ENCODE measurements at places on chromosomes 12 and 14. TPM values are rescaled to one million over a fixed set of nuclear protein-coding genes. Genes with fewer than 3 reads are reported as not detected.

DNA sequence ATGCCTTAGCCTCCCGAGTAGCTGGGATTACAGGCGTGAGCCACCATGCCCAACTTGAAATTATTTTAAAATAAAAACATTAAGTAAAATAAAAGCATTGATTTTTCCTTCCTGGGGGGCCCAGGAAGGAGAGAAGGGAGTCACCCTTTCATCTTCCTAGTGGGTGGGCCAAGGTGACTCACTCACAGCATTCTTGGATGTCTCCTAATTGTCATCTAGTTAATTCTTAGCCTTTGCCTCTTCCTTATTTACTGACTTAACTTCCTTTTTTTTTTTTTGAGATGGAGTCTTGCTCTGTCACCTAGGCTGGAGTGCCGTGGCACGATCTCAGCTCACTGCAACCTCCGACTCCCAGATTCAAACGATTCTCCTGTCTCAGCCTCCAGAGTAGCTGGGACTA, 29.2 kb downstream of the TMEM120B start:
- DNase-seq: no peak

- DNase-seq: peak; percentile 57
These were observed 5.0 kb upstream of the DDX47 start for GRCh38 chr12:12807970-12808702.

DNA sequence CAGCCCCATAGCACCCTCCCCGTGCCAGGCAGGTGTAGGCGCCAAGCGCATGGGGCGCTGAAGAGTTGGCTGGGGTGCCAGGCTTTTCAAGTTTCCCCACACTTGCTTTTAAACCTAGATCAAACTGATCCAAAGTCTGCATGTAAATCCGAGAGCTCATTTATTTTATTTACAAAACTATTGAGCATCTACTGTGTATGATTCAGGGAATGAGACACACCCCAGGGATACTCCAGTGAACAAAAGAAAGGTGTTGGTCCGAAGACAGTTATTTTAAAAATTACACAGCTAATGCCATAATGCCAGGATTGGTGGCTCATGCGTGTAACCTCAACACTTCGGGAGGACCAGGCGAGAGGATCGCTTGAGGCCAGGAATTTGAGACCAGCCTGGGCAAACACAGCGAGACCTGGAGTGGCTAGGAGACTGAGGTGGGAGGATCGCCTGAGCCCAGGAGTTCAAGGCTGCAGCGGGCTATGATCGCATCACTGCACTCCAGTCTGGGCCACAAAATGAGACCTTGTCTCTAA, 780 bp upstream of the SLC41A2 start:
- no peak for DNase-seq

OR6C2 gene
- total RNA-seq: not detected

GALNT6 gene
- 19.9 TPM for total RNA-seq

LBHD2 gene
- total RNA-seq: not detected

MANSC4 gene
- total RNA-seq: not detected

ANG gene
- 0.68 TPM for total RNA-seq
